ENCODE measurements at places on chromosomes 3 and 15.

DNA sequence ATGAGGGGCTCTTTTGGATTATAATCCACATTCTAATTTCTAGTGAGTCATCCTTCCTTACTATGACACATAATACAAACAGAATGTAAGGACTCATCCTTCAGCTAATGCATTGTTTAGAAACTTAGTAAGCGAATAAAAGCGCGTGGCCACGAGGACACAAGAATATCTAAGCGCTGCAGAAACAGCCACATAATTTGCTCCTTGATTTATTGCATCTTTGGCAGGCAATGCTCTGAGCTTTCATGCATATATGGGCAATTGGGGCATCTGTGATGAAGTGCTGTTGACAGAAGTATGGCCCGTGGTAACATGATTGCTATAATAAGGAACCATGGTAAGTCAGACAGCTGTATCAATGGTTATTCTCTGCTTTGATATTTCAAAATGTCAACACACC is 191.3 kb upstream of the ZNF385D start:
- no peak for DNase-seq

GRCh38 chr15:31345606-31346366 is 19.2 kb downstream of the KLF13 start:
- DNase-seq = no peak

DNA sequence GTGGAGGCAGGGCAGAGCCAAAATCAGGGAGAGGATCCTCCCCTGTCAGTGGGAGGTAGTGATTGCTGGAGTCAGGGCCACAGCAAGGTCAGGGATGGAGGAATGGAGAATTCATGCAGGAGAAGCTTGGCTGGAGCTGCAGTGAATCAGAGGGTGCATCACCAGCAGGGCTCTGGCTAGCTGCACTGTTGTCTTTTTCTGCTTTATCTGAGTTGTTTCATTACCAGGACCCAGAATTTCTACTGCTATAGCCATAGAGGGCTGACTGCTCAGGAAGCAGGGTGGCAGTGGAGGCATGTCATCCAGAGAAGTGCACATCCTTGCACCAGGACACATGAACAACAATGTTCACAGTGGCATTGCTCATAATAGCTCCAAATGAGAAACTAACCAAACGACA is 113.5 kb upstream of the GALNT15 start:
- no peak for DNase-seq

DNA sequence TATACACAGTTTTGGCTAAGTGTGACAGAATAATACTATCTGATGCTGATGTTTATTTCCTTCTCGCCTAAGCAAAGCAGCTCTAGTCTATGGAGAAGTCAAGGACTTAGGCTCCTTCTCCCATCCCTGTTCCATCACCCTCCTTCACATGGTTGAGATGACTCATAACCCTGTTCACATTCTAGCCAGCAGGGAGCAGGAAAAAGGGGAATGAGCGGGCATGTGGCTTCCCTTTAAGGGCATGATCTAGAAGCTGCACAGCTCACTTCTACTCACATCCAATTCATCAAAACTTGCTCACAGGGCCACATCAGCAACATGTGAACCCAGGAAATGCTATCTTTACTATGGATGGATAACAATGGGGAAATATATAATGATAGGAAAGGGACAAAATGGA is 40.9 kb downstream of the CBLB start:
- no peak for DNase-seq

- DNase-seq = no peak
Measured at GRCh38 chr3:154034797-154035330, 86.3 kb upstream of the ARHGEF26 start.

DNA sequence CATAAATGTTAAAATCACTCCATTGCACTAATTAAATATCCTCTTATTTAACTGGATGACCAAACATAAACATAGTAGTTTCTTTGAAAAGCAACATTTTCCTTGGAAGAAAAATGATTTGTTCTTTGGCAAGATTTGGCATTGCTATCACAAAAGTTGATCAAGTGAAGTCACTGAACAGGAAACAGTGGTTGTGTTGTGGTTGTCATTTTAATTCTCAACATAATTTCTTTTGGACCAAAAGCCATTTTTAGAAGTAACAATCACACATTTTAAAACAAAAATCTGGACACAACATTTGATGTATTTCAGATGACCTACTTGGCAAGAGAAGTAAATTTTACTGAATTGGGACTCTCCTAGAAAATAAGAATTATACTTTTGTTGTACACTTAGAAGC is 872.3 kb downstream of the ROBO1 start:
- no peak for DNase-seq

DNA sequence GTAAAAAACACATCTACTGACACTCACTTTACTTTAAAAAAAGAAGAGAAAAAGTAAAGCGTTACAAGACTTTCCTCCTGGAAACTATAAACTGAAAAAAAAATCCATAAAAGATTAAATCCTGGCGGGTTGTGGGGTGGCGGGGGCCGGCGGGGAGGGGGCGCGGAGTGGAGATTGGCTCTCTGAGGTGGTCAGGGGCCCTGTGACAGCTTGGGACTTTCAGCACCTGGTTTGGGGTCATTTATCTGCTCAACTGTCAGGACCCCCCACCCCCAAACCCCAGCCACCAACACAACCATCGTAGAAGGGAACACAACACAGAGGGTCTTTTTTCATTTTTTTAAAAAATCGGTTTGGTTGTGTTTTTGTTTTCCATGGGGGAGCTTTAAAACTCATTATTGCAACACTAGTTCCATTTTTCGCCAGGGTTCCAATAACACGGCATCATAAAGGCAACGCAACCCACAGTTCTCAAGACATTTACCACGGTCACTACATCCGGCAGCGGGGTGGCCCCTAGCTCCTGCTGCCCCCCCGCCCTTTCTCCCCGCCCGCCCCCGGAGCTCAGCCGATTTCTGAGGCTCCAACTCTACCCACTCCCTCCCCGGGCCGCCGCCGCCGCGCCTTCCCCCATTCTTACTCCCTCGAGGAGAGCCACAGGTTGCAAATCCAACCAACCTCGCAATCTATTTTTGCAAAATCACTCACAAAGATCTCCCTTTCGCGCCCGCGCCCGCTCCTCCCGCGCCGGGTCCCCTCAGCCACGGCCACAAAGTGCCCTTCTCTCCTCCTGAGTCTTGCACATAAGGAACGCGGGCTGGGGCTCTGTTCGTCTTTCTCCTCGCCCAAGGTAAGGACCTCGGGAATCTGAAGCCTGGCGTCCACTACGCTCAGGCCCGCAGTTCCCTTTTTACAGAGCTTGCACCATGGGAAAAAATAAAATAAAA is 1.8 kb downstream of the BCL6 start:
- no peak for DNase-seq

GRCh38 chr15:34179234-34179633 is 30.7 kb downstream of the KATNBL1 start:
- DNase-seq = no peak

DNA sequence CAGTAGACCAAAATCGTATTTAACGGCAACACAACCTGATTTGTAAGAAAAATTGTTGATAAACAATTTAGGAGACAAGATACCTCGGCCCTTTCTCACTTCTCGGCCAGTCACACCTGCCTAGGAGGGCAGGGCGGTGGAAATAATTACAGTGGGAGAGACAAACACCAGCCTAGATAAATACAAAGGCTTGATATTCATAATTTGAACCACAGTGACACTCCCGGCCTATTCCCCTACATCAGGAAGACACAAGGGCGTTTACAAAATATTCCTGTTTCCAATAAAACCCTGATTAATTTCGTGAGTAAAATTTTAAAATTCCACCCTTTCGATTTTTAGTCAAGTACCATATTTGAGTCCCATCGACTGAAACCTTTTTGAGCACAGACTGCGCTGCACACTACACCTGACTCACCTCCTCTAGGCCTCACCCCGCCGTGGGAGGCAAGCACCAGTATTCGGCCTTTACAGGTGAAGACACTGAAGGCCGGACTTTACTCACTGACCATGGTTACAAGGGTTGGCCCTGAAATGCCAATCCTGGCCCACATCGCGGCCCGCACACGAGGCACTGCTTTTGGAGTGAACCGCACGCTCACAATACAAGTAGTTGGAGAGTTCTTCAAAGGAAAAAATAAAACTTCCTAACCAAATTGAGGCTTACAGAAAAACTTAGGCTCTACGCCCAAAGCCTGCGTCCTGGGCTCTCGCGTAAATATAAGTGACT is 794 bp downstream of the ARPP19 start:
- no peak for DNase-seq

DNA sequence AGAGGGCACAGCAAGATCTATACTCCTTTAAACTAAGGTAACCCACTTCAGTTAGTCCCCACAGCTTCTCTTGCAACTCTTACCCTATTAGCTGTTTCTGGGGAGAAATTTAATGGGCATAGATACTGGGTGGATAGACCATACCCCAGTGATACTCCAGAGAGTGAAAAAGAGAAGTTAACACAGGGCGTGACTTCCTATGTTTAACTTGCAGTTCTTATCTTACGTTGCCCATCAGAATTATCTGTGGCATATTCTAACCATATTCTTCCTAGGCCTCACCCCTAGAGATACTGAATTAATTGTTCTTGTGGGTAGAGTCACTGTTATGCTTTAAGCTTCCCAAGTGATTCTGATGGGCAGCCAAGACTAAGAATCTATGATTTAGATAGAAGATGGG is 485.4 kb upstream of the TPRG1 start:
- no peak for DNase-seq

DNA sequence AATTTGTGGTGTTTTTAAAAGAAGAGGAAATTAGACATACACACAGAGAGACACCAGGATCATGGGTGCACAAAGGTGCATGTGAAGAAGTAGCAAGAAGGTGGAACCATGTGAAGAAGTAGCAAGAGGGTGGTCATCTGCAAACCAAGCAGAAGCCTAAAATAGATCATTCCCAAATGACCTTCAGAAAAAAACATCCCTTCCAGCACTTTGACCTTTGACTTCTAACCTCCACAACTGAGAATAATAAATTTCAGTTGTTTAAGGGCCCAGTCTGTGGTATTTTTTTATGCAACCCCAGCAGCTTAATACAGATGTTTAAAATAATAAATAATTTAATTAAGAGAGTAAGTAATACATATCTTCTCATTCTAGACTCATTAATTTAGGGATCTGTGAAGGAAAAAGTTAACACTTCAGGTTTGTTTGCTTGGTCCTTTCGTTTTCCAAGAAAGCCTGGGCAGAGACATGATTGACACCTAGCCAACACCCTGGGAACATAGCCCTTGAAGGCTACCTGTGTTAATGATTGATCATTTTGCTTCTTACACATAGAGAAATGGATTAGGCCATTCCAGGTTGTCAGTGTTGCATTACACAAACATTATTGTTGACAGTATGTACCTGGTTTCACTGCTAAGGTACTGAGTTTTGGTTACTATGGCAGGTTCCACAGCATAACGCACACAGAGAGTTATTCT is 1331.2 kb upstream of the GBE1 start:
- DNase-seq = no peak

DNA sequence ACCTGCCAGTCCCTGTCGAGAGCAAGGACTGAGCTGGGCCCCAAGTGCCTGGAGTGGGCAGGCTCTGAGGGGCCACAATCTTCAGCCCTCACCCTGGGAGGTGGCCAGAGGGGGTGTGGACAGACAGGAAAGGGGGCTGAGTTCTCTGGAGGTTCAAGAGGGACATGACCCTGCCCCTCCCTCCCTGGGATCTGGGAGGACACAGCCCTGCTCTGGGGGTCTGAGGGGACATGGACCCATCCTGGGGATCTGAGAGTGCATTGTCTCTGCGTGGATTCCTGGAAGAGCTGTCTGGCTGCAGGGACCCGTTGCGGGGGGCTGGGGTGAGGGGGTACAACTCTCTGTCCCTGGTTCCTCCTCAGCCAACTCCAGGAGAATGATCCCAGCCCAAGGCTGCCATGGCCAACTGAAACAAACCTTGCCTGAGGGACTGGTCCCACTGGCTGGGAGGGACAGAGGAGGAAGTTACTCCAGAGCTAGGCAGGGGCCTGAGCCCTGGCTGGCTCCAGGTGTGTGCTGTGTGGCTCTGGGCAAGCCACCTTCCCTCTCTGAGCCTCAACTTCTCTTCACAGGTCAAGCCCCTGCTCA is 29.0 kb downstream of the PTH1R start:
- DNase-seq = no peak

Data from omental fat pad (tissue), 4 donors.